ENCODE measurements at places on chromosomes 7 and 10. TPM values are rescaled to one million over a fixed set of nuclear protein-coding genes. Genes with fewer than 3 reads are reported as not detected.

Gene DNAJB6
- 70.8 TPM for polyA plus RNA-seq

Gene NAT16
- polyA plus RNA-seq, result not detected

Gene GPR37
- polyA plus RNA-seq, result 0.05 TPM

Gene NUPR2
- polyA plus RNA-seq, result not detected

Gene STEAP4
- 1.3 TPM for polyA plus RNA-seq

Gene PDIA4
- polyA plus RNA-seq, result 33.2 TPM

Gene HOXA13
- polyA plus RNA-seq, result not detected

Gene CAMK2B
- polyA plus RNA-seq, result 0.65 TPM

Gene FOXP2
- 0.11 TPM for polyA plus RNA-seq

Gene OSBPL3
- polyA plus RNA-seq, result 13.4 TPM

Gene PPP1R17
- polyA plus RNA-seq, result 0.35 TPM

Gene KIAA1217
- 5.2 TPM for polyA plus RNA-seq

DNA sequence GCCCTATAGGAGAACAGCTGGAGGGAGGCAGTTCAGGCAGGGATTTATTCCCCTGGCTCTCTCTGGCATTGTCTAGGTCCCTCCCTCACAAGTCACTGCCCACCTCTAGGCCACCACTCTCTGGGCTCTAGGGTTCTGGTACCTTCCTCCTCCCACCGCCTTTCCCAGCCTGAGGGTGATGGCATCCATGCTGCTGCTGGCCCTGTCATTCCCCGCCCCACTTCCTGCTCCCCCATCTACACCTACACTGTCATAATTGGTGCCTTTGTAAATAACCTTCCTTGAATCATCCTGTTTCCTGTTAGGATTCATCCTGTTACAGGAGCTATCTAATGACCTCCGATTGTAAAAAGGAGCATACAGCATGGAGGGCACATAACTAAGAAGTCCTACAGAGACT, 303.3 kb upstream of the COBL start:
- DNase-seq, result no peak

DNA sequence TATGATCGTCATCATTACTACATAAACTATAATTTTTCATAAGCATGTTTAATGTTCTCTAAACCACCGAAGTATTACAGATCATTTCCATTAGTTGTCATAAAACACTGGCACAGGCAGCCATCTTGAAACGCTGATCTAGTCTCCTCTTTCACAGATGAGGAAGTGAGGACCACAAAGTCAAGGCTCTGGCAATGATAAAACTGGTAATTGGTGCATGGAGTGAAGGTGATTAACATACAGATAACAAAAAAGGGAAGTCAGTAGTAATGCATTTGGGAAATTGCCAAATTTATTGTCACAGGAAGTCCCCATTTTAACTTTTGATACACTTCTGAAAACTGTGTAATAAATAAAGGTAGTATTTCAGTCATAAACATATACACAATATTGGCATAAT, 49.3 kb downstream of the FBXL13 start:
- DNase-seq, result no peak

DNA sequence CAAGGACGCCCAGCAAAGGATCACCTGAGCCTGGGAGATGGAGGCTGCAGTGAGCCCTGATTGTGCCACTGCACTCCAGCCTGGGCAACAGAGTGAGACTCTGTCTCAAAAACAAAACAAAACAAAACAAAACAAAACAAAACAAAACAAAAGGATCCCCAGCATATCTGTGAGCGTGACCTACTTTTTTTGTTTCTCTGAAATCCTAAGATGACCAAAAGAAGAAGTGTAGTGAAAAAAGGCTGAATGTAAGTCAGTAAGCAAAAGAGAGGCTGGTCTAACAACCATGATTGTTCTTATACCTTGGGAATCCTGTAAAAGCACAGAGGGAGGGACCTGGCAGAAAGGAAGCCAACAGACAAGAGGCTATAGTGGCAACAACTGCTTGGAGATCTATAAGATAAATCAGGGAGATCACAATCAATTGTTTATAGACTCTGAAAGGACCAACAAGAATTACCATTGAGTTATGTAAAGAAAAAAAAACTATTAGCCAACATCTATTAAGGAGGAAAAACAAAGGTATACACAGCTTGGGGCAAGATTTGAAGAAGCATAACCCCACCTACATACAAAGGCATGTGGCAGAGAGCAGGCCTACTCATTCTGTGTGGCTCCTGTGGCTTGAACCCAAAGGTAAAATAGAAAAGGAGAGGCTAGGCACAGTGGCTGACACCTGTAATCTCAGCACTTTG, 255.2 kb upstream of the KLF14 start:
- DNase-seq, result no peak

DNA sequence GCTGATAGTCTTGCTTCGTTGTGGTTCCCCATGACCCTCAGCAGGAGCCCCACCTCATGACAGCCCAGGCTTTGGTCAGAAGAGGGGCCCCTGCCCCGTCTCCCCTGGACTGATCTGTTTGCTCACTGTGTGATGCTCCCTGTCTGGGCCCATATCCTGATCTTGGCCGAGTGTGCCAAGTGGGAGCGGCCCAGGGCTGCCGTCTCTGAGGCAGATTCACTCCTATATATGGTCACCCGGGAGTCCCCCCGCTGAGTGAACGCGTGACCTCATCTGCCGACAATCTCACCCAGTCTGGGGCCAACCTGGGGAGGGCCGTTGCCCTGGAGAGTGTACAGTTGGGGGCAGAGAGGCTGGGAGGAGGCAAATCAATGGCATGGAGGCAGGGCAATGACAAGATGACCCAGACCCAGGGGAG, 34.5 kb downstream of the PPIF start:
- peak; percentile 67 for DNase-seq

- no peak for DNase-seq
These were observed 64.6 kb downstream of the FAM185A start for GRCh38 chr7:102813191-102814024.

DNA sequence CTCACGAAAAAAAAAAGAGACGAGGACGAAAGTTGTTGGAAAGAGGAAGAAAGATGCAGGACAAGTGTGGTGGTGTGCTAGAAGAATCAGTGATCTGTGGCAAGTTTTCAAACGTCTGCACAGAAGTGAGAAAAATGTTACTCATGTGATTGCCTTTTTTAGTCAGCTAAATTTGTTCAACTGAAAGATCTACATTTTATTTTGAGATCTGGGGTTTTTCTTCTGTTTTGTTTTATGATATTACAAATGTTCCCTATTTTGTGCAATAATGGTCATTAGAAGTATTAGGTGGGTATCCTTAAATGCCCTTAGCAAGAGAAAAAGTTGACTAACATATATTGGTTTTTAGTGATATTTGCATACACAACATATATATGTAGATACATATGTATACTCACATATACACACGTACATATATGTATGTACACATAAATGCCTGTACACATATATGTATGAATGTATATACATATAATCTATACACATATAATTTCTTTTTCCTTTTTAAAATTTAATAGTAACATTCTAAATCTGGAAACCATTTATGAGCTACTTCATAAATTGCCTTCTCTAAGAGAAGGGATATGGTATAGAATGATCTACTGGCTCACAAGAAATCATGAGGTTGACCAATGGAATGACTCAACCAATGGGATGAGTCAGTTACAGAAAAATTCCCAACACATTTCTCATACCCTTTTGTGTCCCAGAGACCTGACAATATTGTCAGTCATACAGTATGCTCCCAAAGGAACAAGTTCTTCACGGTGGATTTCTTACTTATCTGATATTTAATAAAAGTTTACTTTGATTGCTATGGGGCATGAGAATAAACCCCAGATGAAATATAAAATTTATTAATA, 38.4 kb downstream of the SLC39A12 start:
- no peak for DNase-seq

DNA sequence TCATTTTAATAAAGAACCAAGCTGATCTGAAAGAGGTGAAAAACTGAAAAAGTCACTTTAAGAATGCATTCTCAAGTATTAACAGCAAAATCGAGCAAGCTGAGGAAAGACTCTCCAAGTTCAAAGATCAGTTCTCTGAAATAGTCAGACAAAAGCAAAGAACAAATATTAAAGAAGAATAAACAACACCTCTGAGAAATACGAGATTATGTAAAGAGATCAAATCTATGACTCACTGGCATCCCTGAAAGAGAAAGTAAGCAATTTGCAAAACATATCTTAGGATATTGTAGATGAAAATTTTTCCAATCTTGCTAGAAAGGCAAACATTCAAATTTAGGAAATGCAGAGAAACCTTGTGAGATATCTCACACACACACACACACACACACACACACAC, 138.4 kb upstream of the HGF start:
- no peak for DNase-seq

DNA sequence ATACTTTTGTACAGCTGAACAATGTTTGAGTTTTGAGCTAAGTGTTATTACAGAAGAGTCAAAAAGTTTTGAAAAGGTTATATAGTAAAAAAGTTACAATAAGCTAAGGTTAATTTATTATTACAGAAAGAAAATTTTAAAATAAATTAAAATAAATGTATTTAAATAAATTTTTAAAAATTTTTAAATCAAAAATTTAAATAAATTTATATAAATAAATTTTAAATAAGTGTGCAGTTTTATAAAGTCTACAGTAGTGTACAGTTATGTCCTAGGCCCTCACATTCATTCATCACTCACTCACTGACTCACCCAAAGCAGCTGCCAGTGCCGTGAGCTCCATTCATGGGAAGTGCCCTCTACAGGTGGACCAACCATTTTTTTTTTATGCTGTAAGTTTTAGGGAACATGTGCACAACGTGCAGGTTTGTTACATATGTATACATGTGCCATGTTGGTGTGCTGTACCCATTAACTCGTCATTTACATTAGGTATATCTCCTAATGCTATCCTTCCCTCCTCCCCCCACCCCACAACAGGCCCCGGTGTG, 462.9 kb upstream of the ZMIZ1 start:
- DNase-seq, result no peak

- DNase-seq, result no peak
These were observed 19.8 kb downstream of the PANK1 start for GRCh38 chr10:89625041-89625765.

DNA sequence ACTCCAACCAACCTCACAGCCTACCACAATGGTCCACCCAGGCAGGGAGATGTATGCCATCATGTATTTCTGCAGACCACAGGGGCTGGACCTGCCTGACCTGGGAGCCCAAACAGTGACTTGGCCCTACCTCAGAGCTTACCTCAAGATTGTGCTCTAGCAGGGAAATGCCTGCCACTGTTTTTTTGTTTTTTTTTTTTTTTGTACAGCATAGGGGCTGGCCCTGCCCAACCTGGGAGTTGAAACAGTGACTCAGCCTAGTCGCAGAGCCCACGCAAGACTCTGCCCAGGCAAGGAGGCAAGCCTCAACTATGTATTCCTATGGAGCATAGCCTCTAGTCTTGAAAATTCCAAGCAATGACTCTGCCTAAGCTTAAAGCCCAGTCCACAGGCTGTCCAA, 39.3 kb upstream of the CDK6 start:
- DNase-seq, result no peak

All from spleen (tissue), 13 donors.